Temporal lobe (tissue), 4 donors: ENCODE measurements at places on chromosomes 2 and 18. TPM values are rescaled to one million over a fixed set of nuclear protein-coding genes. Genes with fewer than 3 reads are reported as not detected.

The KYNU gene
- total RNA-seq = under 0.01 TPM

The LIMS2 gene
- 2.2 TPM for total RNA-seq

The C1QL2 gene
- total RNA-seq = 4.4 TPM

The RGPD3 gene
- total RNA-seq = 0.98 TPM

The SSB gene
- total RNA-seq = 73.5 TPM

The MMADHC gene
- total RNA-seq = 79.9 TPM

The GPR35 gene
- 0.98 TPM for total RNA-seq

The VIT gene
- total RNA-seq = not detected

The ANKRD30BL gene
- total RNA-seq = 8.9 TPM

The ZAP70 gene
- 0.49 TPM for total RNA-seq

The RGPD8 gene
- total RNA-seq = 20.9 TPM

The ACVR1C gene
- total RNA-seq = 4.2 TPM

The CCDC74B gene
- total RNA-seq = 4.7 TPM

The TUBA4B gene
- not detected for total RNA-seq

The CFAP65 gene
- 0.74 TPM for total RNA-seq

The CD8B2 gene
- under 0.01 TPM for total RNA-seq

The RASGRP3 gene
- total RNA-seq = 5.4 TPM

The DPP10 gene
- total RNA-seq = 50.9 TPM

The CKAP2L gene
- total RNA-seq = 3.2 TPM

The EMILIN1 gene
- 3.7 TPM for total RNA-seq

The ICA1L gene
- 99.8 TPM for total RNA-seq

The EFR3B gene
- total RNA-seq = 56.1 TPM

The RAB17 gene
- not detected for total RNA-seq

The PLEKHM3 gene
- total RNA-seq = 41.6 TPM

The GPR45 gene
- 1.7 TPM for total RNA-seq

The RFTN2 gene
- 18.7 TPM for total RNA-seq

The NLRC4 gene
- total RNA-seq = 0.49 TPM

The NOTO gene
- total RNA-seq = not detected

The PASK gene
- total RNA-seq = 13.8 TPM

The CFAP221 gene
- total RNA-seq = 6.4 TPM

The POMC gene
- 0.49 TPM for total RNA-seq

The VWC2L gene
- total RNA-seq = 3.2 TPM

The CDK5R2 gene
- 11.6 TPM for total RNA-seq

The CLEC4F gene
- not detected for total RNA-seq

The TNFRSF11A gene
- total RNA-seq = under 0.01 TPM

The MC5R gene
- 0.25 TPM for total RNA-seq

The SLC9A2 gene
- total RNA-seq = 0.49 TPM

The SP5 gene
- total RNA-seq = 9.3 TPM

The TUBA3E gene
- total RNA-seq = not detected

The MC2R gene
- total RNA-seq = not detected

The MOCOS gene
- total RNA-seq = 0.25 TPM

The RAD51AP2 gene
- total RNA-seq = 0.25 TPM

The MYO7B gene
- total RNA-seq = under 0.01 TPM

The CEP192 gene
- total RNA-seq = 36.9 TPM

The CFC1 gene
- total RNA-seq = 0.49 TPM

The PTPRN gene
- total RNA-seq = 32.7 TPM

The PROM2 gene
- total RNA-seq = 0.98 TPM

The SKOR2 gene
- not detected for total RNA-seq

The ONECUT2 gene
- 1.2 TPM for total RNA-seq

The AQP12A gene
- total RNA-seq = not detected

The TMEM178A gene
- 23.4 TPM for total RNA-seq

The RPRM gene
- 101 TPM for total RNA-seq

The SMARCAL1 gene
- total RNA-seq = 13.0 TPM
